ENCODE measurements at places on chromosomes 16 and 17. TPM values are rescaled to one million over a fixed set of nuclear protein-coding genes. Genes with fewer than 3 reads are reported as not detected.

- H3K27ac ChIP-seq: no peak overlapping the region
- H3K36me3 ChIP-seq: no peaks in the 10 kb centered on the region
- peaks cover 10% of the 10 kb centered on the region for H3K4me1 ChIP-seq
- DNase-seq: no peak
- H3K27me3 ChIP-seq: peaks cover 5% of the 10 kb centered on the region
These were observed 417.2 kb upstream of the C16orf82 start for GRCh38 chr16:26649381-26650045.

GRCh38 chr16:48810436-48810802 lies 200.4 kb upstream of the N4BP1 start:
- no peak overlapping the region for H3K4me3 ChIP-seq
- peaks cover 5% of the 10 kb centered on the region for H3K36me3 ChIP-seq
- DNase-seq: no peak
- H3K27me3 ChIP-seq: peaks cover 10% of the 10 kb centered on the region
- H3K27ac ChIP-seq: no peak overlapping the region

GRCh38 chr17:9279893-9280292 lies 258.6 kb downstream of the NTN1 start:
- no peaks in the 10 kb centered on the region for H3K27me3 ChIP-seq
- peaks cover 5% of the 10 kb centered on the region for H3K4me1 ChIP-seq
- H3K36me3 ChIP-seq: peaks cover 9% of the 10 kb centered on the region
- no peak for DNase-seq

DNA sequence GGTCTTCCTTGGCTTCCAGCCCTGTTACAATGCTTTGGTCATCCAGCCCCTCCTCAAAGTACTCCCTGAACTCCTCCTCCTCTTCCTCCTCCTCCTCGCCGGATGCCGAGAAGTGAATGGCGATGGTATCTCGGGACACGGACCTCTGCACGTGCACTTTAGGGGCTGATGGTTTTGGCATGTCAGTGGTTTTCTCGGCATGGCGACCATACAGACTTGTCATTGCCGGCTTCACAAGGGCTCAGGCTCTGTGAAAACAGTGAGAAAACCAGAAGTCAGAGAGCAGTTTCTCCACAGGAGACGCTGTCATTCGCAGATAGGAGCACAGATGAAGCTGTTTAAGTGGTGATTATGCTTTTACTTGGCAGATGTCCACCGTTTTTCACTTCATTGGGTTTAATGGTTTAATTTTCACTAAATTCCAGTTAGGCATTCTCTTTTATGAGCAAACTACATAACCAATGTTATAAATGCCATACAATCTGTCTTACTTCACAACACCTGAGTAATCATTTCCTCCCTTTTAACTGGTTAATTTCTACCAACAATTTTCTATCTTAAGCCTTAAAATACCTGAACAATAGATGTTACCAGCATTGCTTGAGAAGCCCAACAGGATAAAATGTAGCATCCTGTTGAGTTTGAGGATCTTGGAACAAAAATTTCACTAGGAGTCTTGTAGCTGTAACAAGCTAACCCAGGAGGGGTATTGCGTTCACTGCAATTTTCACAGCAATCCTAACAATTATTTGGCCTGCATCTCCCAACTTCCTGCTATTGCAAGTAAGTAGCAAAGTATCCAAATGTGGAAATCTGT lies 48.9 kb downstream of the TEX2 start:
- no peak overlapping the region for H3K4me3 ChIP-seq
- peaks cover 54% of the 10 kb centered on the region for H3K4me1 ChIP-seq
- H3K36me3 ChIP-seq: peaks cover 9% of the 10 kb centered on the region
- no peak overlapping the region for H3K27ac ChIP-seq

DNA sequence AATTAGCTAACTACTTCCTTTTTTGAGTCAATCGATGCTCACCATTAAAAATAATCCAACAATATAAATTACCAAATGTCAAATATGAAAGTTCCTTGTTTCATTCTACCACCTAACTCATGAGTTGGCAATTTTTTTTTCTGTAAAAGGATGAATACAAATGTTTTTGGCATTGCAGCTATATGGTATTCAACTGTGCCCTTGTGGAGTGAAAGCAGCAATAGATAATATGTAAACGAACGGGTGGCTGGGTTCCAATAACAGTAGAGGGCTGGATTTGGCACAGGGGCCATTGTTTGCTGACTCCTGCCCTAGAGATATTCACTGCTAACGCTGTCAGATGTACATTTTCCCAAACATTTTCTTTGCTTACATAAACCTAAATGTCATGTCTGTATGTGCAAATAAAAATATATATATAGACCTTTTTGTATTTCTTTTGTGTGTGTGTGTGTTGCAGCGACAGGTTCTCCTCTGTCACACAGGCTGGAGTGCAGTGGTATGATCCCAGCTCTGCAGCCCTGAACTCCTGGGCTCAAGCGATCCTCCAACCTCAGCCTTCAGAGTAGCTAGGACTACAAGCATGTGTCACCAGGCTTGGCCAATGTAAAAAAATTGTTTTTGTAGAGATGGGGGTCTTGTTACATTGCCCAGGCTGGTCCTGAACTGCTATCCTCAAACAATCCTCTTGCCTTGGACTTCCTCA lies 73.9 kb downstream of the RPGRIP1L start:
- H3K27me3 ChIP-seq: peaks cover 2% of the 10 kb centered on the region
- no peak overlapping the region for H3K27ac ChIP-seq

DNA sequence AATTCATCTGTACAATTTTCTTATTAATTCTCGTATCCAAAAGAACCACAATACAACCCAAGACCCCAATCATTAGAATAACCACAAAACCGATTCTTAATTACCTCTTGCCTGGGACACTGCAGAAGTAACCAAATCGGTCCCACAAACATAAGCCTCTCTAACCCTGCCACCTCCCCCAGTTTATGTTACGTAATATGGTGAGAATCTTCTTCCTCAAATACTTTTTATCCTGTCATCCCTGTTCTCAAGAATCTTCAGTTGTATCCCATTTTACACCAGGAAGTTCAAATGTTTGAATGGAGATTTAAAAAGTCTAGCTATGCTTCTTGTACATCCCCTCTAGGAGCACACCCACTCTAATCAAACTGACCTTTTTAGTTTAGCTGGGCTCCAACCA lies 269.3 kb upstream of the TBX2 start:
- no peak overlapping the region for H3K4me3 ChIP-seq
- H3K4me1 ChIP-seq: peaks cover 7% of the 10 kb centered on the region
- H3K27me3 ChIP-seq: no peaks in the 10 kb centered on the region
- no peak overlapping the region for H3K27ac ChIP-seq

- no peak for DNase-seq
- H3K36me3 ChIP-seq: no peaks in the 10 kb centered on the region
- H3K27ac ChIP-seq: no peak overlapping the region
These were observed 2.4 kb upstream of the RIPOR1 start for GRCh38 chr16:67526149-67526791.

GRCh38 chr16:52090080-52090479 lies 456.9 kb downstream of the TOX3 start:
- no peak overlapping the region for H3K4me3 ChIP-seq
- H3K4me1 ChIP-seq: no peaks in the 10 kb centered on the region
- H3K27me3 ChIP-seq: no peaks in the 10 kb centered on the region
- no peak overlapping the region for H3K27ac ChIP-seq
- H3K36me3 ChIP-seq: no peaks in the 10 kb centered on the region

SHISA6 gene
- polyA plus RNA-seq: not detected

DNA sequence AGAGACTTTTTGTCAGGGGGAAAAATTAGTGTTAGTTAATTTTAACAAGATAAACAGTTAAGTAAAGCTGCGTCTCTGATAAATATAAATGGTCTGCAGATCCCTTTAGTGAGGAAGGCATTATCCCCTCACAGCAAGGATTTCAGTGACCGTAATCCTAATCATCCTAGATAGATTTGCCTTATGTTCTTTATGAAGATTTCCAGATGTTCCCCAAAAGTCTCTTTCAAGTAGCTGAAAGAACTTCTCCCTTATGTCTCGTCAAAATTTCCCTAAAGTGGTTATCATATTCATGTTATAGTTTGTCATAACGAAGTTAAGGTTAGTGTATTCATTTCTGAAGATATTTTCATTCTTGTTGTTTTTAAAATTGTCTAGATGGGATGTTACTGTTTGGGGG lies 5.6 kb downstream of the MOSMO start:
- no peak overlapping the region for H3K4me3 ChIP-seq
- H3K27me3 ChIP-seq: no peaks in the 10 kb centered on the region
- H3K36me3 ChIP-seq: no peaks in the 10 kb centered on the region
- peaks cover 58% of the 10 kb centered on the region for H3K4me1 ChIP-seq
- no peak for DNase-seq
- no peak overlapping the region for H3K27ac ChIP-seq

DNA sequence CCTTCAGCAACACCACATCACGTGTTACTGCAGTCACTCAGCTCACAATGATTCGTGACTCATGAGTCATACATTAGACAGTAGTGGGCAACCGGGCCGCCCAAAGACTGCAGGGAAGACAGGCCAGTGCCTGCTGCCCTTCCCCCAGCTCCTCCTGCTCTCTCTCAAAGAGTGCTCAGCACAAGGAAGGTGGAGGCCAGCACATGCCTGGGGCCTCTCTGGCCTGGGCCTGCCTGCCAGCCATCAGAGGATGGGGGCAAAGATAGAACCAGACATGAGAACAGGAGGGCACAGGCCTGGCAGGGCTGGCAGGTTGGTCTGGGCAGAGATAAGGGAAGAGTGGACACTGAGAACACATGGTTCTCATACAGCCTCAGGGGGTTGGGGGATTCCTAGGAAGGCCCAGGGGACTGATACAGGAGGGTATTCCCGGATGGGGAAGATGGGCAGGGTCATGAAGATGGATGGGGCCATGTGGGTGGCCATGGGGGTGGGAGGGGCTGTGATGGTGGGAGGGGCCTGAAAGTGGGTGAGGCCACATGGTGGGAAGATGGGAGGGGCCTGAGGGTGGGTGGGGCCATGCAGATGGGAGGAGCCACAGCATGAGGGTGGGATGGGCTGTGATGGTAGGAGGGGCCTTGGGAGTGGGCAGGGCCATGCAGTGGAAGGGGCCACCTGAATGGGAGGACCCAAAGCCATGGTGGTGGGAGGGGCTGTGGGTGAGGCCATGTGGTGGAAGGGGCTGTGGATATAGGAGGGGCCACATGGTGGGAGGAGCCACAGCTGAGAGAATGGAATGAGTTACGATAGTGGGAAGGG lies 29.0 kb downstream of the KATNB1 start:
- H3K4me1 ChIP-seq: no peaks in the 10 kb centered on the region
- H3K27ac ChIP-seq: peak overlapping the region; percentile 17
- H3K27me3 ChIP-seq: no peaks in the 10 kb centered on the region
- DNase-seq: peak; percentile 38
- no peak overlapping the region for H3K4me3 ChIP-seq
- peaks cover 11% of the 10 kb centered on the region for H3K36me3 ChIP-seq

- no peak overlapping the region for H3K27ac ChIP-seq
- H3K4me3 ChIP-seq: no peak overlapping the region
- no peaks in the 10 kb centered on the region for H3K27me3 ChIP-seq
- no peak for DNase-seq
These were observed 225.9 kb upstream of the PMFBP1 start for GRCh38 chr16:72397876-72398275.

DNA sequence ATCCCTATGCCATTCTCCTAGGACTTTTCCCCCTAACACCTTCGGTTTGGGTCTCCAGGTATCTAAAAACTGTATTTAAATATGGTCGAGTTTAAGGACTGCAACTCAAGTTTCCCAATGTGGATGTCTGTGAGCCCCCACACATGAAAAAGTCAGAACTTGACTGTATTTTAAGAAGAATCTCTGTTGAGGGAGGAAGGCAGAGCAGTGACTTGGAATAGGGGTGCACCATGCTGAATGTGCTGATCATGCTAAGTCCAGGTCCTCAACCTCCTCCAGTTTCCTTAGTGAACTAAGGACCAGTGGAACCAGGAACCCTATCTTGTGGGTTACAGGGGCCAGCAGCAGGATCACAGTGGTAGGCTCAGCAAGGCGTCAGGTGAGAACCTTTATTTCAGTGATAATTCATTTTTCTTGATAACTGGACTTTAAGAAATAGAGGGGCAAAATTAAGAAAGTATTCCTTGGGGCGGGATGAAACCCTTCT lies 19.5 kb downstream of the GRB7 start:
- H3K27ac ChIP-seq: peak overlapping the region; percentile 97
- H3K27me3 ChIP-seq: peaks cover 57% of the 10 kb centered on the region

PPM1E gene
- polyA plus RNA-seq: not detected

- H3K27me3 ChIP-seq: peaks cover 6% of the 10 kb centered on the region
- H3K4me1 ChIP-seq: peaks cover 34% of the 10 kb centered on the region
- peak overlapping the region; percentile 96 for H3K27ac ChIP-seq
- H3K4me3 ChIP-seq: peak overlapping the region; percentile 97
- H3K36me3 ChIP-seq: no peaks in the 10 kb centered on the region
- peak; percentile 49 for DNase-seq
These were observed 902 bp upstream of the DHRS7B start for GRCh38 chr17:21125862-21126261.

DNA sequence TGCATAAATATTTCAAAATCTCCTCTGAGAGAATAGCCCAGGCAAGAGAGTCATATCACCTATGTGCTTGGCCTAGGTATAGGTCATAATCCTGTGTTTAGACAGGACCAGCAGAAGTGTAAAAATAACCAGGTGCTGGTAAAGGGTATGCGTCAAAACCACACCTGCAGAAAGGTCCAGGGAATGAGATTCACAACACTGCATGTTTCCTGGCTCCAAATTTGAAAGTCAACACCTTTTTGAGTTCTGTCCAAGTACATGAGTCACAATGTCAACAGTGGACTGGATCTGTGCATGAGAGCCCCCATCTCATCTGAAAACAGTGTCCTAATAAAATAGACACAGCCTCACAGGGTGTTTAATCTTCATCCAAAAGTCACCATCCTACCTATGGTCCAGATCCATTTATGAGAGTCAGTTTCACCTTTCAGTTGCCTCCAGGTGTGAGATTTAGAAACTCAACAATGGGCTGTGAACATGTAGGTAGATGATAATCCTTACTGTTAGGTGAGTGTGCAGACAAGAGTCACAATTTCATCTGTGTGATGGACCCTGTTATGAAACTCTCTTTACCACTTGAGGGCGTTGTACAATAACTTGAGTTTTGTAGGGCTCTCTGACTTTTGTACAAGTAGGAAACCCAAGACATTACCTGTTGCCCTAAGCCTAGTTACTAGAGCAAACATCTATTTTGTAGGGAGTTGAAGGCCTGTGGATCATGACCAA lies 2100.7 kb downstream of the TP53TG3F start:
- no peaks in the 10 kb centered on the region for H3K36me3 ChIP-seq
- H3K4me3 ChIP-seq: no peak overlapping the region
- H3K4me1 ChIP-seq: no peaks in the 10 kb centered on the region
- H3K27me3 ChIP-seq: no peaks in the 10 kb centered on the region
- H3K27ac ChIP-seq: no peak overlapping the region
- DNase-seq: no peak

ENPP7 gene
- polyA plus RNA-seq: 0.16 TPM

GRCh38 chr17:2087597-2088211 lies 32.8 kb downstream of the HIC1 start:
- H3K27me3 ChIP-seq: no peaks in the 10 kb centered on the region
- peaks cover 8% of the 10 kb centered on the region for H3K36me3 ChIP-seq
- DNase-seq: peak; percentile 46
- H3K27ac ChIP-seq: peak overlapping the region; percentile 73

GRCh38 chr16:89051521-89052166 lies 42.0 kb upstream of the ACSF3 start:
- H3K27me3 ChIP-seq: no peaks in the 10 kb centered on the region
- no peak for DNase-seq
- no peaks in the 10 kb centered on the region for H3K4me1 ChIP-seq
- no peak overlapping the region for H3K4me3 ChIP-seq
- no peak overlapping the region for H3K27ac ChIP-seq

EXOC3L1 gene
- not detected for polyA plus RNA-seq

- DNase-seq: no peak
- H3K27me3 ChIP-seq: peaks cover 1% of the 10 kb centered on the region
- H3K4me3 ChIP-seq: no peak overlapping the region
- peaks cover 19% of the 10 kb centered on the region for H3K36me3 ChIP-seq
- peak overlapping the region; percentile 46 for H3K27ac ChIP-seq
- peaks cover 13% of the 10 kb centered on the region for H3K4me1 ChIP-seq
These were observed 50.0 kb downstream of the SF3B3 start for GRCh38 chr16:70573451-70574121.

- H3K4me1 ChIP-seq: peaks cover 32% of the 10 kb centered on the region
- DNase-seq: no peak
- H3K27me3 ChIP-seq: peaks cover 2% of the 10 kb centered on the region
These were observed 26.5 kb downstream of the MBTPS1 start for GRCh38 chr16:84090211-84090610.
